Forelimb muscle (tissue), 1 donor: ENCODE measurements at places on chromosomes 2 and 18.

DNA sequence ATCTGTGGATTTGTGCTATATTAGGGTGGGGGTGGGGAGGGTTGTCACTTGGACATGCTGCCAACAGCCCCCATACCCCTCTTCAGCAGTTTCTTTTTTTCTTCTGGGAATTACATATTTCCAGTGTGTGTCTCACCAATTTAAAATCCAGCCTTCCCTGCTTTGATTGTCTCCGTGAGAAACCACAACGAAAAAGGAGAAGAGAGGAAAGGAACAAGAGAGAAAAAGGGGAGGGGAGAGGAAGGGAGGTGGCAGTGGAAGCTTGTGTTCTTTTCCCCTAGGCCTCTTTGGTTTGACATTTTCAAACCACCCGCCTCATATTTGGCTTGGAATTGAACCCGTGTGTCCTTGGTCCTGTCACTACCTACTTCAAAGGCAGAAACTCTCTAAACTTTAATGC lies 860 bp downstream of the CTNNA2 start:
- DNase-seq: no peak

DNA sequence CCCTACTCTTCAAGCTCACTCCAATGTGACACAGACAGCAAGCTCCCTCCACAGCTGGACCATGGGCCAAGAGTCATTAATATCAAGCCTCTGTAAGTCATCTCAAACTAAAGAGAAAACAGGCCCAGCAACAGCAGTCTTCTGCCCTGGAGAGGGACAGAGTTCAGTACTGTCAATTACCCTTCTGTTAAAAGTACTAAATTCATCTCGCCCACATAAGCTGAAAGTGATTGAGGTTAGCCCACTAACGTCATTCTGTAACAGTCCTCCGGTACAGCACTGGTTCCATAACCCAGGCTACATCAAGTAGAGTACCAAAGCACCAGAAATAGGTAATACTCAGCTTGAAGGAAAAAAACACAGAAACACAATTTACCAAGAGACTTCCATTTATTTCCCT lies 25.9 kb downstream of the THADA start:
- DNase-seq: no peak

DNA sequence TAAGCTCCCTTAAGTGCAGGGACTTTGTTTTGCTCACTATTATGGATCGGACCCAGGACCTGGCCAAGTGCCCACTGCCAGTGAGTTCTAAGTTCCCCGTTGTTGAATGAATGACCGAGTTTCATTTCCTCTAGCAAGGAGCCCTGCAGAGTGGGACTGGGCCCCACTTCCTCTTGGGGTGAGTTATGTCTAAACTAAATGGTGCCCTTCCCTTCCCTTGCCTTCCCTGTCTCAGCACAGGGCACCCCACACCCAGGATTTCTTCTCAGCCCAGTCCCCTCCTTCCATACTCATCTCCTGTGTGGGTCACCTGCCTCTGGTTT lies 195.3 kb upstream of the HS6ST1 start:
- DNase-seq: no peak

- DNase-seq: no peak
Observed at GRCh38 chr2:27123302-27124150, at the start of gene ABHD1. TSS of gene ABHD1 (plus strand) at chr2:27123815. CDS start at chr2:27123949, 134 bp downstream.

GRCh38 chr2:241000831-241001321 lies 2.5 kb downstream of the SNED1 start:
- no peak for DNase-seq

DNA sequence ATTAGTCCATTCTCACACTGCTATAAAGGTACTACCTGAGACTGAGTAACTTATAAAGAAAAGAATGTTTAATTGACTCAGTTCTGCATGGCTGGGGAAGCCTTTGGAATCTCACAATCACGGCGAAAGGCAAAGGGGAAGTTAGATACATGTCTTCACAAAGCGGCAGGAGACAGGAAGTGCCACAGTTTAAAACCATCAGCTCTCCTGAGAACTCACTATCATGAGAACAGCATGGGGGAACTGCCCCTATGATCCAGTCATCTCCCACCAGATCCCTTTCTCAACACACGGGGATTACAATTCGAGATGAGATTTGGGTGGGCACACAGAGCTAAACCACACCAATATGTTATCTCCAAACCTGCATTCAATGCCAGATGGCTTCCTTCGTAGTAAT lies 716.1 kb downstream of the DCC start:
- no peak for DNase-seq

GRCh38 chr18:59697236-59697932 lies at the start of gene CCBE1:
TSS of gene CCBE1 (minus strand) at chr18:59697423.
- DNase-seq: no peak

DNA sequence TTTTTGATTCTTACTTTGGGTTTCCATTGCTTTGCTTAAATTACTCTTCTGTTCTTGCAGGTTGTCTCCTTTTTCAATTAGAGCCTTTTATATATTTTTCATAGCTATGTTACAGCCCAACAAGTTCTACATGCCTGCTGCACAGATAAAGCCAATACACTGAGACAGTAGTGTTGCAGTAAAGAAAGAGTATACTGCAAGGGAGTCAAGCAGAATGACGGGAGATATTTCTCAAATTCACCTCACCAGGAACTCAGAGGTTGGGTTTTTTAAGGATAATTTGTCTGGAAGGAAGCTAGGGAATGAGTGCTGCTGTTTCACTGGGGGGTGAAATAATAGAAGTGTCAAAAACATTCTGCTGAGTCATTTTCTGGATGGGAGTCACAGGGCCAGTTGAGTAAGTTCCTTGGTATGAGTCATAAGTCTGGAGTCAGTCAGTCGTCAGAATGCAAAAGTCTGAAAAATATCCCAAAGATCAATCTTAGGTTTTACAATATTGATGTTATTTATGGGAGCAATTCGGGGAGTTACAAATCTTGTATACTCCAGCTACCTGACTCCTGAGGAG lies 193.0 kb upstream of the RGPD4 start:
- DNase-seq: no peak

DNA sequence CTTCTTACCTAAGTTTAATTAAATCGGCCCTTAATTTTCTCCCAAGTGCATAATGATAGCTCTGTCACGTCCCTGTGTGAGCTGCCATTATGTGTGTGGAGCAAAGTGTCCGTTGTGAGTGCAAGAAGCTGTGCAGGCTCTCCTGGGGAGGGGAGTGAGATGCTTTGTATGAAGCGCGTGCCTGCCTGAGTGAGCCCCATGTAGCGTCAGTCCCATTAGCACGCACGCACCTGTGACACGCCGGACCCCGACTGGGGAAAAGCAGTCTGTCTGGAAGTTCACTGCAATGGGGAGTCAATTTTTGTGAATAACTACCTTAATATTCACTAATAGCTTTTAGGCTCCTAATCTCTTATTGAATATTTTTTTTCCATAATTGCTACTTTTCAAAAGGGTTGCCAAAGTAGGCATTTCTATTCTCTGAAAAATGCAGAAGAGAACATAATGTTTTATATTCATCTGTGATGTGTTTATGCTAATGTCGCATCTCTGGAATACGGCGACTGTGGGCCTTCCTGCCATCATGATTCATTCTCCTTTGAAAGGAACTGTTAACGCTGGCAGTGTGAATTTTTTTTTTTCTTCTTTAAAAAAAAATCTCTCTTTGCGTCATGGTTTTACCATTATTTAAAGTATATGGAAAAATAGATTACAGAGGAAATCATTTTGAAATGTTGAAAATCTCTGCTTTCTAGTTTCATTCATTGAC lies 157.7 kb downstream of the COL4A4 start:
- no peak for DNase-seq

DNA sequence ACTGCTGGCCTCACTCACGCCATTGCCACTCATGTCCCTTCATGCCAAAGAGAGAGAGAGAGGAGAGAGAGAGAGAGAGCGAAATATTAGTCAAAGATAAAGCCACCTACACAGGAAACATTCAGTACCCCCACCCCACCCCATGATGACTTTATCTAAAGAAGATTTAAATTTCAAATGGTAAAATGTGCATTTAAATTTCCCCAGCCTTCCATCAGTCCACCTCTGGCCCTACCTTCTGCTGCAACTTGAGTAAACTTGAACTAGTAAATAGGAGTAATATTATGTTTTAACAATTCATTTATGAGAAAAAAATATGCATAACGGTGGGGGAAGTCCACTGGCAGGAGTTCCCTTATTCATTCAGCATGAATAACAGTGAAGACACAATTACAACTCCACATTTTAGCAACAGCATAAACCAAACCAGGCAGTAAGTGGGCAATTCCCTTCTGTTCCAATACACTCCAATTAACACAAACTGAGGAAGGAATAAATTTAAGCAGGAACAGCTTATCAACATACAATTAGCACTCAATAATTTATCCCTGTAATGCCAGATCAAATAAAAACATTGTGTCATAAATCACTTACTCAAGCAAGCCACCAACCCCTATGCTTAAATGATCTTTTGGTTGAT lies 264.2 kb downstream of the LNPK start:
- DNase-seq: no peak

DNA sequence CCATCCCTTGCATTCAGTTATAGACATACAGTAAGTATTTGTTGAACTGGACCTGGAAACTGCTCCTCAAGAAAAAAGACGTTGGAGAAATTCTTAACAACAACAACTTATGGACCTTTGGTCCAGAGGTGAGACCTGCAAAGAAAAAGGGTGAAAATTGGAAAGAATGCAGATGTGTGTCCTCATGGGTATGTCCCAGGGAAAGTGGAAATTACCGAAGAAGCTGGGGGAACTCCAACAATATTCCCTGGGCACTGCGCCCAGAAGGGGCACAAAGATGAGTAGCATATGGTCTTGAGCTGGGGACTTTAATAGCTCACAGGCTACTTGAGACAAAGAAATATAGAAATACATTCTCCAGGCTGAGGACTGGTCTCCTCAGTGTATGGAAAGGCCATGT lies 35.5 kb upstream of the YWHAQ start:
- DNase-seq: no peak

GRCh38 chr2:102080451-102081242 lies 61.9 kb upstream of the IL1R1 start:
- no peak for DNase-seq

GRCh38 chr2:226561962-226562361 lies 237.7 kb downstream of the IRS1 start:
- no peak for DNase-seq

DNA sequence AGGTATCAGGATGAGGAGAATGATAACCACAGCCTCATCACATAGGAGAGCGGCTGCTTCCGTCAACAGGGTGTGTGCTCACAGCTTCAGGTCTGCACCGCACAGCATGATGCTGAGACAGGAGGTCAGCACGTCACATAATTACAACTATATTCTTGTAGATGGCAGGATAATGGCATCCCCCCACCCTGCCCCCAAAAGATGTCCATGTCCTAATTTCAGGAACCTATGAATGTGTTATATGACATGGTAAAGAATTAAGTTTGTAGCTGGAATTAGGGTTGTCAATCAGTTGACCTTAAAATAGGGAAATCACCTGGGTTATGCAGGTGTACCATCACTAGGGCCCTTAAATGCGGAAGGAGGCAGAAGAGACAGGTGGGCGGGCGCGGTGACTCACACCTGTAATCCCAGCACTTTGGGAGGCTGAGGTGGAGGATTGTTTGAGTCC lies 73.9 kb downstream of the ARL4C start:
- no peak for DNase-seq

DNA sequence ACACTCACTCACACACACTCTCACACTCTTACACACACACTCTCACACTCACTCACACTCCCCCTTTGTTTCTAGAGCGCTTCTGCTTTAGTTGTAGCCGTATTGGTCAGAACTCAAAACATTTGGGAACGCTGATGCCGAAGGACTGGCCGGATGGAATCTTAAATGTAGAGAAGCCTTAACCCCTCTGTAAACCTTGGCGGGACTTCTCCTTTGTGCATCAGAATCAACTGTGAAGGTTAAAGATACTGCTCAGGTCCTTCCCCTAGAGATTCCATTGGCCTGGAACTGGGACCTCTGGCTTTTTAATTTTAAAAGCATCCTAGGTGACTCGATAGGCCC lies 18.3 kb downstream of the SH3BP4 start:
- DNase-seq: no peak

- DNase-seq: no peak
Observed at GRCh38 chr2:168583710-168584521, 127.8 kb downstream of the CERS6 start.

DNA sequence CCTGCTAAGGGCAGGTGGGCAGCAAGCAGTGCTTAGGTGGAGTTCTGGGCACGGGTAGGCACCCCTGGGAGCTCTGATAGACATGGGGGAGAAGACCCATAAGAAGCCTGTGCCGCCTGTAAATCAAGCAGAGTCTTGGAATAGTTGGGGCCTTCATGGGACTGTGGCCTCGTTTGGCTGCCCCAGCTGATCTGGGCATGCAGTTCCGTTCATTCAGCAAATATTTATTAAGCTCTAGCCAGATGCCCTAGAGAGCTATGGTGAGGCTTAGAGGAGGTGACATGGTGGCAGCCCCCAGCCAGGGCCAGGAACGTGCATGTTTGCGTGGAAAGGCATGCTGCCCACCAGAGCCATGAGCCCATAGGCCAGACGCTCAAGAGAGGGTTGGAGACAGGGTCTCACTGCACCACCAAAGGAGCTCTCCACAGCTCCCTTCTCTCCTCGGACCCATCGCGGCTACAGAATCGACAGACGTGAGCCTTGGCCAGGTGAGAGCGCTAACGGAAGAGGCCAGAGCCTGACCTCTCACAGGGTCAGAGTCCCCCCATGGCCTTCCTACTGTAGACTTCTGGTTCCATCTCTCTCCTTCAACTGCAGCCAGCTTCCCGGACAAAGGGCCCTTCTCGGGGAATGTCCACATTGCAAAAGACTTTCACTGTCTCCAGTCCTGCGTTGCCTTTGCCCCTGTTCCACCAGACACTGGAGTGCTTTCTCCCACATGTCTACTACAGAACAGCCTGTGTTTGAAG lies 135.7 kb downstream of the INHBB start:
- DNase-seq: no peak
